A549 treated with DMSO at 1 μM for 4 hours (cell line): ENCODE measurements at places on chromosomes 11 and 22. TPM values are rescaled to one million over a fixed set of nuclear protein-coding genes. Genes with fewer than 3 reads are reported as not detected.

OR8D1 gene
- not detected in 5 replicates for total RNA-seq

DDIAS gene
- total RNA-seq = 15.5 to 22.0 TPM (median 20.1 TPM) in 5 replicates

SYT9 gene
- 0.13 to 0.25 TPM (median 0.17 TPM) in 5 replicates for total RNA-seq

TMA7B gene
- not detected in 5 replicates for total RNA-seq

SIPA1 gene
- total RNA-seq = 9.7 to 22.5 TPM (median 18.8 TPM) in 5 replicates

TMEM45B gene
- total RNA-seq = 0.13 to 0.27 TPM (median 0.24 TPM) in 3 of 5 replicates, not detected in the others

GPR83 gene
- total RNA-seq = 0.03 to 0.16 TPM (median 0.07 TPM) in 5 replicates

SCARF2 gene
- total RNA-seq = 0.54 to 1.1 TPM (median 0.92 TPM) in 5 replicates

C22orf42 gene
- not detected in 5 replicates for total RNA-seq

MRGPRE gene
- total RNA-seq = 0.06 to 0.21 TPM (median 0.10 TPM) in 5 replicates

KRTAP5-11 gene
- total RNA-seq = not detected in 5 replicates

PDE3B gene
- 2.2 to 3.2 TPM (median 2.5 TPM) in 5 replicates for total RNA-seq

OR56A1 gene
- total RNA-seq = not detected in 5 replicates

LSP1 gene
- total RNA-seq = 0.73 to 3.1 TPM (median 1.8 TPM) in 5 replicates

LARGE2 gene
- total RNA-seq = 1.5 to 3.4 TPM (median 2.5 TPM) in 5 replicates

SF1 gene
- 172 to 224 TPM (median 188 TPM) in 5 replicates for total RNA-seq

BEST1 gene
- 2.2 to 7.4 TPM (median 4.6 TPM) in 5 replicates for total RNA-seq

SCGB1C1 gene
- not detected in 5 replicates for total RNA-seq

B4GALNT4 gene
- total RNA-seq = 12.3 to 21.3 TPM (median 16.7 TPM) in 5 replicates

OTUB1 gene
- total RNA-seq = 109 to 130 TPM (median 119 TPM) in 5 replicates

APOBEC3B gene
- 28.1 to 32.2 TPM (median 30.9 TPM) in 5 replicates for total RNA-seq

VPS26B gene
- total RNA-seq = 19.1 to 22.5 TPM (median 21.7 TPM) in 5 replicates

IGSF9B gene
- total RNA-seq = 0.54 to 1.9 TPM (median 1.3 TPM) in 5 replicates

HIC2 gene
- total RNA-seq = 2.8 to 3.1 TPM (median 2.9 TPM) in 5 replicates

IZUMO1R gene
- not detected in 5 replicates for total RNA-seq

TRIM66 gene
- 1.6 to 2.8 TPM (median 2.3 TPM) in 5 replicates for total RNA-seq

TEF gene
- 0.78 to 1.6 TPM (median 1.0 TPM) in 5 replicates for total RNA-seq

CCDC73 gene
- 0.02 to 0.06 TPM (median 0.05 TPM) in 4 of 5 replicates, not detected in the other for total RNA-seq

ST14 gene
- total RNA-seq = 0.06 to 0.25 TPM (median 0.09 TPM) in 5 replicates

PLXNB2 gene
- total RNA-seq = 94.9 to 120 TPM (median 119 TPM) in 5 replicates

SMC1B gene
- total RNA-seq = 0.01 to 0.04 TPM in 2 of 5 replicates, not detected in the others

RHOD gene
- total RNA-seq = 32.0 to 43.4 TPM (median 40.4 TPM) in 5 replicates

PATE4 gene
- not detected in 5 replicates for total RNA-seq

CACNA1I gene
- 0.03 to 0.06 TPM (median 0.04 TPM) in 5 replicates for total RNA-seq

LARGE1 gene
- 3.8 to 5.1 TPM (median 4.2 TPM) in 5 replicates for total RNA-seq

RTN4RL2 gene
- 75.3 to 131 TPM (median 110 TPM) in 5 replicates for total RNA-seq

RFPL2 gene
- 0.10 to 0.20 TPM (median 0.19 TPM) in 4 of 5 replicates, not detected in the other for total RNA-seq

PGGHG gene
- 6.9 to 13.3 TPM (median 12.1 TPM) in 5 replicates for total RNA-seq

INS gene
- not detected in 5 replicates for total RNA-seq

BTBD18 gene
- not detected in 5 replicates for total RNA-seq

SCGB2A2 gene
- not detected in 5 replicates for total RNA-seq

TUB gene
- 6.9 to 9.0 TPM (median 8.9 TPM) in 5 replicates for total RNA-seq

VSTM5 gene
- 0.07 TPM in 1 of 5 replicates, not detected in the others for total RNA-seq

MN1 gene
- total RNA-seq = 3.0 to 4.6 TPM (median 4.3 TPM) in 5 replicates

SIK3 gene
- 7.8 to 11.0 TPM (median 10.1 TPM) in 5 replicates for total RNA-seq

CD3G gene
- not detected in 5 replicates for total RNA-seq

CD3D gene
- not detected in 5 replicates for total RNA-seq

CYP2R1 gene
- total RNA-seq = 7.2 to 17.7 TPM (median 13.2 TPM) in 5 replicates

P2RY2 gene
- 8.9 to 12.6 TPM (median 10.4 TPM) in 5 replicates for total RNA-seq
